Psoas muscle (tissue), 8 donors: ENCODE measurements at places on chromosomes 12 and 14. TPM values are rescaled to one million over a fixed set of nuclear protein-coding genes. Genes with fewer than 3 reads are reported as not detected.

GYS2 gene
- total RNA-seq = not detected

DNA sequence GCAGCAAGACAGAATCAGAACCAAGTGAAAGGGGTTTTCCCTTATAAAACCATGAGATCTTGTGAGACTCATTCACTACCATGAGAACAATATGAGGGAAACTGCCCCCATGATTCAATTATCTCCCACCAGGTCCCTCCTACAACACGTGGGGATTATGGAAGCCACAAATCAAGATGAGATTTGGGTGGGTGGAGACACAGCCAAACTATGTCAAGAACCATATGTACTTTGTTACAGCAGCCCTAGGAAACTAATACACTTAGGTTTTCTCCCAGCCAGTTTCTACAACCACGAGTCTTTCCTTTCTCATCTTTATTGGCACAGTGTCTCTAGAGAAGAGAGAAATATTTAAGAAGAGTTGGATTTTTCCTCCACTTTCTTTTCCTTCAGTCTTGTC is 72.6 kb downstream of the BTG1 start:
- H3K4me1 ChIP-seq = no peaks in the 10 kb centered on the region
- H3K4me3 ChIP-seq = no peak overlapping the region
- no peak overlapping the region for H3K27ac ChIP-seq
- H3K27me3 ChIP-seq = no peaks in the 10 kb centered on the region

- DNase-seq = no peak
- no peak overlapping the region for H3K4me3 ChIP-seq
- no peak overlapping the region for H3K27ac ChIP-seq
- no peaks in the 10 kb centered on the region for H3K4me1 ChIP-seq
Measured at GRCh38 chr12:104680070-104680469, 223.3 kb downstream of the CHST11 start.

GRCh38 chr12:108190529-108190928 is 61.4 kb downstream of the WSCD2 start:
- H3K4me1 ChIP-seq = no peaks in the 10 kb centered on the region
- no peaks in the 10 kb centered on the region for H3K36me3 ChIP-seq
- DNase-seq = no peak
- H3K27ac ChIP-seq = no peak overlapping the region
- no peaks in the 10 kb centered on the region for H3K27me3 ChIP-seq
- no peak overlapping the region for H3K4me3 ChIP-seq

GRCh38 chr12:67025543-67026114 is 243.5 kb upstream of the CAND1 start:
- no peaks in the 10 kb centered on the region for H3K36me3 ChIP-seq
- H3K27me3 ChIP-seq = no peaks in the 10 kb centered on the region
- H3K4me1 ChIP-seq = no peaks in the 10 kb centered on the region
- no peak overlapping the region for H3K27ac ChIP-seq
- no peak for DNase-seq
- no peak overlapping the region for H3K4me3 ChIP-seq
